Small intestine (tissue), 16 donors: ENCODE measurements at places on chromosomes 7 and 10. TPM values are rescaled to one million over a fixed set of nuclear protein-coding genes. Genes with fewer than 3 reads are reported as not detected.

GRCh38 chr10:129397198-129397974 lies 69.7 kb upstream of the MGMT start:
- DNase-seq: no peak
- H3K4me1 ChIP-seq: no peaks in the 10 kb centered on the region
- H3K27ac ChIP-seq: no peak overlapping the region
- no peak overlapping the region for H3K4me3 ChIP-seq
- peaks cover 2% of the 10 kb centered on the region for H3K27me3 ChIP-seq

- DNase-seq: no peak
- no peak overlapping the region for H3K27ac ChIP-seq
- H3K36me3 ChIP-seq: no peaks in the 10 kb centered on the region
Measured at GRCh38 chr10:64363687-64364086, 842.5 kb downstream of the REEP3 start.

GRCh38 chr10:32481606-32482005 lies 35.7 kb downstream of the CCDC7 start:
- no peak overlapping the region for H3K4me3 ChIP-seq
- no peaks in the 10 kb centered on the region for H3K36me3 ChIP-seq
- DNase-seq: no peak
- no peaks in the 10 kb centered on the region for H3K4me1 ChIP-seq
- H3K27me3 ChIP-seq: no peaks in the 10 kb centered on the region
- no peak overlapping the region for H3K27ac ChIP-seq

DNA sequence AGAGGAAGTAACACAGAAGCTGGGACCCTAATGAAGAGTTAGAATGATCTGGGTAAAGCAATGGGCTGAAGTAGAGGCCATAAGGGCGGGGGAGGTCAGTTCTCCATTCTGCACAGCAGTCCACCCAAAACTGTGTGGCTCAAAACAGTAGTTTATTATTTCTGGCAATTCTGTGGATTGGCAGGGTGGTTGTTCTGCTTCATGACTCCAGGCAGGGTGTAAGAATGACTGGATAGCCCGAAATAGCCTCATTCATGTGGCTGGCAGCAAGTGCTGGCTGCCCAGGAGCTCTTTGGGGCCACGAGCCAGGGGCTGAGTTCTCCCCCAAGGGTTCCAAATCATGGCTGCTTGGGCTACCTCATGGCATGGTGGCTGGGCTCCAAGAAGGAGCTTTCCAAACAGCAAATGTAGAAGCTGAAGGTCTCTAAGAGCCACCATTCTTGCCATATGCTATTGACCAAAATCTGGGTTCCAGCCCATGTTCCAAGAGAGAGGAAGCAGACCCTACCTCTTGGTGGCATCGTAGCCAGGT lies 315.1 kb upstream of the C7orf33 start:
- H3K4me3 ChIP-seq: no peak overlapping the region
- no peak for DNase-seq
- H3K27ac ChIP-seq: no peak overlapping the region
- H3K4me1 ChIP-seq: peaks cover 2% of the 10 kb centered on the region

GRCh38 chr10:75028748-75029147 lies 82.7 kb upstream of the SAMD8 start:
- no peaks in the 10 kb centered on the region for H3K4me1 ChIP-seq
- no peaks in the 10 kb centered on the region for H3K27me3 ChIP-seq
- H3K4me3 ChIP-seq: no peak overlapping the region
- H3K27ac ChIP-seq: no peak overlapping the region
- peaks cover 46% of the 10 kb centered on the region for H3K36me3 ChIP-seq

- no peaks in the 10 kb centered on the region for H3K27me3 ChIP-seq
- H3K27ac ChIP-seq: no peak overlapping the region
- no peak for DNase-seq
Measured at GRCh38 chr7:78396210-78396609, 597.6 kb downstream of the PHTF2 start.

- no peaks in the 10 kb centered on the region for H3K4me1 ChIP-seq
- no peak overlapping the region for H3K4me3 ChIP-seq
- H3K36me3 ChIP-seq: no peaks in the 10 kb centered on the region
- no peak for DNase-seq
- peaks cover 7% of the 10 kb centered on the region for H3K27me3 ChIP-seq
Measured at GRCh38 chr7:157464111-157464970, 127.5 kb downstream of the DNAJB6 start.

- peak; percentile 57 for DNase-seq
- no peak overlapping the region for H3K4me3 ChIP-seq
- peak overlapping the region; percentile 54 for H3K27ac ChIP-seq
- peaks cover 34% of the 10 kb centered on the region for H3K4me1 ChIP-seq
- H3K36me3 ChIP-seq: peaks cover 32% of the 10 kb centered on the region
Measured at GRCh38 chr10:119310806-119311205, 103.4 kb downstream of the GRK5 start.

GRCh38 chr7:50273301-50273700 lies 31.2 kb upstream of the IKZF1 start:
- no peak for DNase-seq
- H3K4me1 ChIP-seq: no peaks in the 10 kb centered on the region
- H3K27me3 ChIP-seq: no peaks in the 10 kb centered on the region
- no peak overlapping the region for H3K4me3 ChIP-seq
- no peaks in the 10 kb centered on the region for H3K36me3 ChIP-seq

GRCh38 chr10:55183993-55184392 lies 383.0 kb upstream of the PCDH15 start:
- H3K4me1 ChIP-seq: no peaks in the 10 kb centered on the region
- H3K4me3 ChIP-seq: no peak overlapping the region
- H3K27ac ChIP-seq: no peak overlapping the region
- H3K36me3 ChIP-seq: no peaks in the 10 kb centered on the region

DNA sequence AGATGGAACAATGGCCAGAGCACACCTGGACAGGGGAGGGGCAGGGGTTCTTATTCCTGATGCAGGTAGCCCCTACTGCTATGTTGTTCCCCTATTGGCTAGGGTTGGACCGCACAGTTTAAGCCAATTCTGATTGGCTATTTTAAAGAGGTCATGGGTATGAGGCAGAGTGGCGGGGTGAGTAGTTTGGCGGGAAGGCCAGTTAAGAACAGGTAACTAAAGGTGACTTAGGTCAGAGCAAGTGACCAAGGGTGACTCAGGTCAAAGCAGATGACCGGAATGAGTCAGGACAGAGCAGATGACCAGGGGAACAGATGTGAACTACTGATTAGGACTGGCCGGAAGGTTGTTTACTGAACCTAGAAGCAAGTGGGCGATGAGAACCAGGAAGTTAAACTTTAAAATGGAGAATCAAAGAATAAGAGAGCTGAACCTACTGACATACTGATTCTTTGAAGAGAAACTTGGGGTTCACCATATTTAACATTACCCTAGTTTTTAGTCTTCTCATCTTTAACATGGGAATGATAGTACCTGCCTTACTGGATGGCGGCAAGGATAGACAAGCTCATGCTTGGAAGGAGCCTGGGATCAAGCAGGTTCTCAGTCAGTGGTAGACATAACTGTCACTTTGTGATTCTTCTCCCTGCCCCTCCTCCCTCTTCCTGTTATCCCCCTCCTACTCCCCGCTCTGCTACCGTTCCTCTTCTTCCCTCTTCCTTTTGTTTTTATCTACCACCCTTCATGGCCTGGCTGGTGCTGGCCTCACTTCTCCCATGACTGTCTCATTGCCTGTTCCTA lies 55.0 kb downstream of the CCNY start:
- H3K4me1 ChIP-seq: peaks cover 11% of the 10 kb centered on the region
- H3K27me3 ChIP-seq: no peaks in the 10 kb centered on the region
- no peak for DNase-seq
- H3K4me3 ChIP-seq: no peak overlapping the region

DNA sequence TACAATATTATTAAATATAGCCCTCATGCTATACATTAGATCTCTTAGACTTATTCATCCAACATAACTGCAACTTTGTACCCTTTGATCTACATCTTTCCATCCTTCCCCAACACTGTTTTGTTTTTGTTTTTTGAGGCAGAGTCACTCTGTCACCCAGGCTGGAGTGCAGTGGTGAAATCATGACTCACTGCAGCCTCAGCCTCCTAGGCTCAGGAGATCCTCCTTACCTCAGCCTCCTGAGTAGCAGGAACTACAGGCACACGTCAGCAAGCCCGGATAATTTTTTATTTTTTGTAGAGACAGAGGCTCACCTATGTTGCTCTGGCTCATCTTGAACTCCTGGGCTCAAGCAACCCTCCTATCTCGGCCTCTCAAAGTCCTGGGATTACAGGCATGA lies 53.3 kb downstream of the NT5C2 start:
- DNase-seq: no peak
- H3K4me1 ChIP-seq: no peaks in the 10 kb centered on the region
- H3K27ac ChIP-seq: no peak overlapping the region
- H3K27me3 ChIP-seq: no peaks in the 10 kb centered on the region

DNA sequence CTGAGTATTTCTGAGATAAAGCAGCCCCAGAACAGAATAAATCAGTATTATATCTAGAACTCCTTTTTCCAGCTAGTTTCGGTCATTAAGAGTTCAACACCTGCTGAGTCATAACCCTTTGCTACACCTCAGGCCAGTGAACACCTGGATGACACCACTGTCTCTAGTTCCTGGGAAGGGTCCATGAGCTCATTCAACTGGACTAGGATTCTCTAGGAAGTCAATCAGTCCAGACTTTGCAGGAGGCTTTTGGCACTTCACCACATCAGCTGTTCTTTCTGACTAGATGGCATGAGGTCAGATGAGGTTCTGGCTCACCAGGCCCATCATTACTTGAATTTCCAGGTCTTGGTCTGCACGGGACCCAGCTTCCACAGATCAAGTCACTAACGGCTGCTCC lies 11.7 kb downstream of the SLC39A12 start:
- no peak overlapping the region for H3K4me3 ChIP-seq
- H3K4me1 ChIP-seq: no peaks in the 10 kb centered on the region
- H3K36me3 ChIP-seq: no peaks in the 10 kb centered on the region

DNA sequence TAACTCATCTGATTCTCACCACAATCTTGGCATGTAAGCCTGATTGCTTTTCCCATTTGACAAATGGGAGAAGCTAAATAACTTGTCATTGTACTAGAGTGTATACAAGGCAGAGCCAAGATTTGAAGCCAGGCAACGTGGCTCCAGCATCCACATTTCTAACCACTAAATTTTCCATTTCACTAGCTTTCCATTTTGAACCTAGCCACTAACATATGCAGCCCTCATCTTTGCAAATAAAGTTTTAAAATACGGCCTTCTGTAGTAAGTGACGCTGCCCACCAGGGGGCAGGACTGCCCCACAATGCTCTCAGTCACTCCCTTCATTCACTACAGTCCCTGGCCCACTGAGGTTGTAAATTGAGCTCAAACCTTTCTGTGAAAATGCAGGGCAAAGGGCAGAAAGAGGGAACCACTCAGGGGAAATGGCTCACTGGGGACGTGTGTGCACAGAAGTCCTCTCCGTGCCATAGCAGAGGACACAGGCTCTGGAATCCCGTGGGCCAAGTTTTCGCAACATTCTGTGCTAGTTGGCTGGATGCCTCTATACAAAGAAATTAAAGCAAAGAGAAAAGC lies 315.7 kb downstream of the TNS3 start:
- H3K4me1 ChIP-seq: peaks cover 4% of the 10 kb centered on the region
- H3K27me3 ChIP-seq: no peaks in the 10 kb centered on the region
- H3K4me3 ChIP-seq: no peak overlapping the region
- no peaks in the 10 kb centered on the region for H3K36me3 ChIP-seq

- no peak overlapping the region for H3K27ac ChIP-seq
- H3K36me3 ChIP-seq: no peaks in the 10 kb centered on the region
- no peak for DNase-seq
- H3K4me1 ChIP-seq: no peaks in the 10 kb centered on the region
Measured at GRCh38 chr10:106508950-106509349, 655.6 kb downstream of the SORCS1 start.

DNA sequence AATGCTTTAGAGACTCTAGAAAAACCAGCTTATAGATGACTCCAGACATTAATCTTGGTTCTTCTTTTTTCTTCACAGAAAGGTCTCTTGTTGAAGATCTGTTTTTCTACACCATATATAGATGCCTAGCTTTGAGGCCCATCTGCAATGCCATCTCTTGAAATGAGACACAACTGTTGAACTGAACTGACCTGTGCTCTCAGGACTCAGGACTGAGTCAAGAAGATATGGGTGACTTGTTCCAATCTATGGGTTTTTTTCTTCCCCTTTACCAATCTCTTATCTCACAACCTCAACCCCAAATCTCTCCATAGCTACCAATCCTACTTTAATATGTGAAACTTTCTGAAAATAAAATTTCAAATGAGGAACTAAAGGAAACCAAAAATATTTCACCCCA lies 194.7 kb downstream of the SNX13 start:
- DNase-seq: no peak
- H3K4me1 ChIP-seq: no peaks in the 10 kb centered on the region
- no peak overlapping the region for H3K4me3 ChIP-seq
- H3K27me3 ChIP-seq: no peaks in the 10 kb centered on the region
- no peak overlapping the region for H3K27ac ChIP-seq

DNA sequence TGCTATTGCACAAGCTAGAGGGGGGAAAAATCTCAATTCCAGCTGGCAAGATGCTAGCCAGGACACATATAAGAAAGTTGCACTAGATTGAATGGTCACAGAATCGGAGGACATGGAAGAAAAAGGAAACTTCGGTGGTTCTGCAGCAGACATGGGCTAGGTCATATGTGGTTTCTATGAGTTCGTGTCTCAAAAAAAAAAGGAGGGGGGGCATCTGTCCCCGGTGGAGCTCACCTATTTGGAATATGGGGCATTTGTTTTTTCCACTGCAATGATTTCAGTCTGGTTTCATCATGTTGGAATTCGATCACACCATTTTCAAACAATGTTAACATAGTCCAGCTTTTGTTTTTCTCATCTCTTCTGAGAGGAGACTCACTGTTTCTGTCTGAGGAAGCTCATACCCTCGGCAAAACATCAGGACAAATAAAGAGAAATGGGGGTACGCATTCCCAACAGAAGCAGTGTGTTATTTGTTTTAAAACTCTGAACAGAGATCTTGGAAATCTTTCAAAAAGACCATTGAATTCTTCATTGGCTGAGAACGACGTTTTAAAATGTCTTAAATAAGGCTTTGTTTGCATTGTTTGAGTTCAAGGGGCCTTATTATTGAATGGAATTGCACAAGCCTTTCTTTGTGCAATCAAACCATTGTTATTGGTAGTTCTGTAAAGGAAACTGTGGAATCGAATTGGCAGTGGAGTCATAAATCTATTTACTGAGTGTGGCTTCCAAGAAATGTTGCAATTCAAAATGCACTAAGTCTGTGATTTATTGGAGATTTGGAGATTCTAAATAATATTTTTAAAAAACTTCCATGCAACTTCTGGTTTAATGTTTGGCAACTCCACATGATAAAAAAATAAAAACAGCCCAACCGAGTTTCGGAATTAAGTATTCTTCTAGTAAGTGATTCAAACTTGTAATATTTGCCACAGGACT lies 173.2 kb downstream of the RTKN2 start:
- peak; percentile 41 for DNase-seq
- H3K4me3 ChIP-seq: no peak overlapping the region
- H3K27ac ChIP-seq: peak overlapping the region; percentile 32
- no peaks in the 10 kb centered on the region for H3K4me1 ChIP-seq

- no peak for DNase-seq
- H3K4me1 ChIP-seq: no peaks in the 10 kb centered on the region
- H3K27ac ChIP-seq: no peak overlapping the region
- H3K36me3 ChIP-seq: no peaks in the 10 kb centered on the region
- H3K27me3 ChIP-seq: no peaks in the 10 kb centered on the region
Measured at GRCh38 chr7:80089366-80089765, 45.3 kb upstream of the GNAI1 start.

ATOH7 gene
- polyA plus RNA-seq: 0.30 TPM

VAX1 gene
- polyA plus RNA-seq: not detected

CYP3A7 gene
- polyA plus RNA-seq: 0.45 TPM

CLDN15 gene
- polyA plus RNA-seq: 314 TPM

OR2A1 gene
- polyA plus RNA-seq: 0.04 TPM

C1QL3 gene
- polyA plus RNA-seq: 0.69 TPM

PLAC9 gene
- not detected for polyA plus RNA-seq

FAM131B gene
- 1.5 TPM for polyA plus RNA-seq

ATP6V0A4 gene
- 0.06 TPM for polyA plus RNA-seq

GIMAP7 gene
- polyA plus RNA-seq: 17.0 TPM

FAM24B gene
- polyA plus RNA-seq: 3.9 TPM

GPR22 gene
- not detected for polyA plus RNA-seq

LIPJ gene
- not detected for polyA plus RNA-seq
